ENCODE measurements at places on chromosomes 12 and 14. TPM values are rescaled to one million over a fixed set of nuclear protein-coding genes. Genes with fewer than 3 reads are reported as not detected.

DNA sequence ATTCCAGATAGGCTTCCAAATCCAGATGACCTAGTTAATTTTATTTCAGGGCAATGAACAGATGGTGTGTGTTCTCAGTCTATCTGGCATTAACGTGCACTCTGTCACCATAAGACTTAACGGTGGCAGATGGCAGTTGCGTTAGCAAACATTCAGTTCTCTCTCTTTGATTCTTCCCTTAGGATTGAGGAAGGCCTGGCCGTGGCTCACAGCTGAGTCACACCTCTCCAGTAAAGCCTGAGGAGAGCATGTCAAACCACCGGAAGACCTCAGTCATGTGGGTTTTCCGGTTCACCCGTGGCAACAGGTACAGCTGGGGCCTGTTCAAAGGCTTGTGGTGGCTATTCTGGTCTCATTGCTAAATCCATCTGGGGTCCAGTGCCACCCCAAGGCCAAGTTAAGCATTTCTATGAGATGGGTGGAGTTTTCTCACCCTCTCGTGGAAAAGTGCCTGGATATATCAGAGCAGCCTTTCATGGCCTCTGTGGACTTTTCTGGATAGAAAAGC lies 545.1 kb upstream of the ATP2B1 start:
- peak; percentile 44 for DNase-seq

The RNASE2 gene
- total RNA-seq, result 6.0 TPM

GRCh38 chr14:54347044-54347443 lies 49.8 kb upstream of the CDKN3 start:
- DNase-seq, result no peak

The ARHGAP9 gene
- 54.2 TPM for total RNA-seq

The USP44 gene
- 17.8 TPM for total RNA-seq

The DCD gene
- not detected for total RNA-seq
